ENCODE measurements at places on chromosomes 4 and X.
A peak's percentile ranks its signal among the peaks of the same experiment; 100 is the strongest.

- DNase-seq, result no peak
These were observed 14.7 kb downstream of the RTL9 start for GRCh38 chrX:110373310-110373709.

DNA sequence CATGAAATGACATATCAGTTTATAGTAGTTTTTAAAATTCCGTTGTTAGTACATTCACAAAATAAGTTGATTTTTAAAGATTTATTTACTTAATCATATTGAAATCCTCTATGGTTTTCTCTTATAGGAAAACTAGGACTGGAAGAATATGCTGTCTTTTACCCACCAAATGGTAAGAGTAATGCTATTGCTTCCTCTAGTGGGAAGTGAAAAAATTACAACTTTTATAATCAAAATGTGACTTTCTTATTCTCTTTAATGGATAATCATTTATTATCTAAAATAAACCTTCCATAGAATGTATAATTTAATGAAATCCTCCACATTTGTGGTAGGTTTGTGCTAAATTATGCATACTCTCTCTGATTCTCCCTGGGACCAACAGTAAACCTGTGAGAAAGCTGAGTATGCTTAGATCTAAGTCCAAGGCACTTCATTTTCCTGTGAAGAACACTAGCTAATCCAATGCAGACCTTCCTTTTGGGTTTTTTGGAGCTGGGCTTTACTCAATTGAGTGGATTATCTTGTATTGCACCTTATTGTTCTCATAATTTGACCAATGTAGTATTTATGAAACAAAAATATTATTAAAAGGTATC, 136.2 kb downstream of the TBC1D19 start:
- DNase-seq, result no peak

GRCh38 chrX:97936296-97936695, 1052.6 kb downstream of the RPA4 start:
- no peak for DNase-seq

DNA sequence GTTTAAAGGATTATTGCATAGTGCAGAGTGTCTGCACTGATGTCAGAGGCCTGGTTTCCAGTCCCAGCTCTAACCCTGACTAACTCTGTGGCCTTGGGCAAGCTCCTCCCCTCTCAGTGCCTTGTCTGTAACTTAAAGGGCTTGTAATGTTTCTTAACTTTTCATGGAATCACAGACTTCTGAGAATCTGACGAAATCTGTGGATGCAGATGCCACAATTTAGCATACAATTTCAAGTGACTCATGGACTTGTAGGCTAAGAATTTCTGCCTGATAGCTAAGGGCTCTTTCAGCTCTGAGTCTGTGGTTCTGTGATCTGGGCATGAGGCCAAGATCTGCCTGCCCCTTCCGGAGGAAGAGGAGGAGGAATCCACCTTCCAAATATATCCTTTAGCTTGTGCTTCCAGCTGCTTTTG, 236.9 kb downstream of the AR start:
- DNase-seq, result peak; percentile 3

- DNase-seq, result no peak
These were observed 331.7 kb downstream of the HNRNPD start for GRCh38 chr4:82042042-82042441.

DNA sequence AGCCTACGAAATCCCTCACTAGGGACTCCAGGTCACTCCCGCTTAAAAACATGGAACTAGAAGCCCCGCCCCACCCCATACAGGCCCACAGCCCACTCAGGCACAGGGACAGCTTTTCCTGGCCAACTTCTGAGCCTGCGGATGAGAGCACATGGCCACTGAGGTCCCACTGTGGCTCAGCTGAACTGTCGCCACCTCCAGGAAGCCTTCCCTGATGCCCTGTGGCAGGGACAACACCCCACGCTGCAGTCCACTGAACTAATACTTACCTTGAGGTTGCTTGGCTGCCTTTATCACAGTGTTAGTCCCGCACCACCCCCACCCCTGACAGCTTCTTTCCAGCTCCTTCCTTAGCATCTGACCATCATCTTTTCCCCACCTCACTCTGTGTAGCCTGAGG, 39.3 kb upstream of the MAN2B2 start:
- DNase-seq, result no peak

DNA sequence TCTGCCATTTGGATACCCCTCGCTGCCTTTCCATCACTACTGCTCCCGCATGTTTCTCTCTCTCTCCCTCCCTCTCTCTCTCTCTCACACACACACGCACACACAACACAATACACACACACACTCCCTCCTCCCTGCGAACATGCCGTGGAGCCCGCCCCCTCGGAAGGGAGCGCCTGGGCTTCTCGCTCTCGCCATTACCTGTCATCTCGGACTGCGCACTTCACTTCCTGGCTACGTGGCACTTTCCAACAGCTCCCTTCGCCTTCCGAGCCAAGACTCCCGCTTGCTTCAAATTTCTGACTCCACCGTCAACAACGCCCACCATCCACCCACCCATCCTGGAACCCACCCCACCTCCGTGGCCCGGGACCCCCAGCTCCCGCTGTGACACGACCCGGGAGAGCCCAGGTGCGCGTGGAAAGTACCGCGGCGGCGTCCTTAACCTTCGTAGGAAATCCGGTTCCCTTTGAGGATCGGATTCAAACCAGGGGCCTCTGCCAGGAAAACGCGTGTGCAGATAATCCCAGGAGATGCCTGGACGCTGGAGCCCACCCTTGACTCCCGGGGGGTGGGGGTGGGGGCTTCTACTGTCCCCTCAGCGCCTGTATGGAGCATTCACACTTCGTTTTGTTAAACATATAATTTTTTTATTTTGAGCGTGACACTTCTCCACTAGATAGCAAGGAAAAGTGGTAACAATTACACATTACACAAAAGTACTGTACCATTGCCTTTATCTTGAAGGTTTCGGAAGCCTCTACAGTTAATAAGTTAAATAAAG, 12.5 kb downstream of the ARX start:
- peak; percentile 23 for DNase-seq

DNA sequence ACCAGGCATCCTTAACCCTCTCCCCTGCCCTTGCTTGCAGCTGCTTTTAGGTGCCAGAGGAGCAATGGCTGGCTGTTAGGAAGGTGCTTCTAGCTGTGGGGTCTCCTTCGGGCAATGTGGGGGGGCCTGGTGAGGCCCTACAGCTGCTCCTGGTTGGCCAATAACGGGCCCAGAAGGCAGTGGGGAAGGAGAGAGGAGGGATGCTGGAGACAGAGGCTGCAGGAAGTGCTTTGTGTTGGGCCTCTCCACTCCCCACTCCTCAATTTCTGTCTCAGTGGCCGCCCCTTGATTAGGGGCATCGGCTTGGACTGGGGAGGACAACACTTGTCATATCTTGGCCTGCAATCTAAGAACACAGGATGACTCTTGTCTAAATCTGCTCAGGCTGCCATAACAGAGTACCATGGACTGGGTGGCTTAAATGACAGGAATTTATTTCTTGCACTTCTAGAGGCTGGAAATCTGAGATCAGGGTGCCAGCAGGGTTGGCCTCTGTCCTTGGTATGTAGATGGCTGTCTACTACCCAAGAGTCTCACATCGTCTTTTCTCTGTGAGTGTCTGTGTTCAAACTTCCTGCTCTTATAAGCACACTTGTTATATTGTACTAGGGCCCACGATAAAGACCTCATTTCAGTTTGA, 374.3 kb downstream of the MID1IP1 start:
- no peak for DNase-seq

DNA sequence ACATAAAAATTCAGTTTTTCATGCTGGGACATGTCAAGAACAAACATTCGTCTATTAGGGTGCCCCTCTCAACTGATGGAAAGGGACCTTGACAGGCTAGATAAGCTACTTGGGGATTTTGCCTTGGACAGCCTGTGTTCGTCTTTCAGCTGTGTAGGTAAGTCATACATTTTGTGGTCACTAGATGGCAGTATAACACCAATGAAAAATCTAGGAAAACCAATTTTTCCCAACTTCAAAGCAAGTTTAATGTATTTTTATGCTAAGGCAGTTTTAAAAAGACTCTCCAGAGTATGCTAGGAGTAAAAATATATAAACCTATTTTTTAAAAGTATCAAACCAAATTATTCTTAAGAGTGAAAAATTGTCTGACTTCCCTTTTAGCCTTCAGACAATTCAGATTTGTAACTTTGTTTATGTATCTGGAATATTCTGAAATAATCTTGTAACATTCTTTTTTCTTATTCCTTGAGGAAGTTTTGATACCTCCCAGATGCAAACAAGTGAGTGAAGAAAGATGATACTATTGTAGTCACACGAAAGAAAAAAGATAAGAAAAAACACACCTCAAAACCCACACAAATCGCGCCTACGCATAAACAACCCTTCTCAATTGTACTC, 158.3 kb downstream of the CPE start:
- DNase-seq, result peak; percentile 50

- DNase-seq, result no peak
These were observed 608.6 kb upstream of the NR3C2 start for GRCh38 chr4:149050840-149051239.

- no peak for DNase-seq
These were observed 69.1 kb downstream of the SPIN4 start for GRCh38 chrX:63282077-63282476.

DNA sequence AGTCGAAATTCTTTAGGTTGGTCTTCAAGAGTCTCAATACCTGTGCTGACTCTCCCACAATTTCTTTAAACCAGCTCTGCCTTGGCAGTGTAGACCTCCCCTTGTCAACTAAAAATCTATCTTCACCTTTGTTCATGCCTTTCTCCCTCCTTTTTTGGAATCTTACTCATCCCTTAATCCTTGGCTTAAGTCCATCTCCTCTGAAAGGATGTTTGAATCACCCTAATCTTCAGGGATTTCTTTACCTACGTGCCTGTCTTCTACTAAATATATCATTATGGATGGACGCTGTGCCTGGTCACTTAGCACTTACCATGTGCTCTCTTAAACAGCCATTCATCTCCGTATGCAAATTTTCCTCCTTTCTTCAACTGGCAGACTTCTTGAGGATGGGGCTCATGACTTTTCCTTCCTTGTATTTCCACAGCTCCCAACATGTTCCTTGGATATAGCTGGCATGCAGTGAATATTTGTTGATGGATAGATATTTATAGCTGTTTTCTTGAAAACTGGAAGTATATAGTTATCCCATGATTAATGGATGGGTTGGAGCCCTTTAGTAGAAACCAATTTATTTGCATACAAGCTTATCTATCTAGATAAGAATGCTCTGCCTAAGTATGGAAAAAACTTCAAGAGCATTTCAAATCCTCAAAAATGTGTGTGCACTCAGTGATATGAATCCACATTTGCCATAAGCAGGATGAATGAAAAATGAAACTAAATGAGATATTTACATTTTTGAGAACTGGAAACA, 166.6 kb downstream of the SPRY1 start:
- DNase-seq, result no peak

GRCh38 chr4:38160487-38161207, 200.4 kb downstream of the PTTG2 start:
- DNase-seq, result peak; percentile 81

GRCh38 chrX:55142919-55143310, 54.1 kb downstream of the PAGE2 start:
- DNase-seq, result no peak

DNA sequence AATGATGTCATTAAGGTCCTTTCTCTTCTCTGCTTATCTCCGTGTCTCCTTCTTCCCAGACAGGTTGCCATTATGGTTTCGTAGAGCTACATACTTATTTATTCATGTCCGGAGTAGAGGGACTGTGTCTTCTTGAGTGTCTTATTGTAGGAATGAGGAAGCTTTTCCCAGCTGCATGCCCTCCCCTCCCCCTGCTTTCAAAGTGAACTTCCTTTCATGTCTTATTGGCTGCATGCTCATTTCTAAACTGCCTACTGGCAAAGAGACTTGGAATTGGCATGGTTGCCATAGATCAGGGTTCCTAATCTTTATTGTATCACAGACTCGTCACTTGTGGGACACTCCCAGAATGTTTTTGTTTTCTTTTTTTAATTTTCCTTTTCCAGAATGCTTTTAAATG, 15.4 kb downstream of the VAMP7 start:
- no peak for DNase-seq

DNA sequence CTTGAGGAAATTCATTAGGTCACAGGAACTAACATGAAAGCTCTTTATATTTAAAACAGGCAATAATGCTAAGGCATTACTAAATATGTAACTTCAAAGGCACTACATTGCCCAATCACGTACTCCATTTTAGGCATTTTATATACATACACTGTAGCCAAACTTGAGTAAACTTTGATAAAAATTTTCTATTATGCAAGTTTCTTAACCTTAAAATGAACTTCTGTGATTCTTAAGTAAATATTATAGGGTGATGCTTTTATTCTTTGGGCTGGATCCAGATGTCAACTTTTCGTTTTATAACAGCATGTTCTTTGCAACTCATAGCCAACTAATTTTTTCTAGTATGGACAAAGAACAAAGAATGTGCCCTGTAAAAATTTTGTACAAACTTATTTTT, 28.3 kb upstream of the MAP9 start:
- no peak for DNase-seq

- DNase-seq, result no peak
These were observed 16.0 kb upstream of the VSIG1 start for GRCh38 chrX:108028854-108029253.

- DNase-seq, result peak; percentile 46
These were observed 32.7 kb upstream of the AMBN start for GRCh38 chr4:70559211-70559830.

DNA sequence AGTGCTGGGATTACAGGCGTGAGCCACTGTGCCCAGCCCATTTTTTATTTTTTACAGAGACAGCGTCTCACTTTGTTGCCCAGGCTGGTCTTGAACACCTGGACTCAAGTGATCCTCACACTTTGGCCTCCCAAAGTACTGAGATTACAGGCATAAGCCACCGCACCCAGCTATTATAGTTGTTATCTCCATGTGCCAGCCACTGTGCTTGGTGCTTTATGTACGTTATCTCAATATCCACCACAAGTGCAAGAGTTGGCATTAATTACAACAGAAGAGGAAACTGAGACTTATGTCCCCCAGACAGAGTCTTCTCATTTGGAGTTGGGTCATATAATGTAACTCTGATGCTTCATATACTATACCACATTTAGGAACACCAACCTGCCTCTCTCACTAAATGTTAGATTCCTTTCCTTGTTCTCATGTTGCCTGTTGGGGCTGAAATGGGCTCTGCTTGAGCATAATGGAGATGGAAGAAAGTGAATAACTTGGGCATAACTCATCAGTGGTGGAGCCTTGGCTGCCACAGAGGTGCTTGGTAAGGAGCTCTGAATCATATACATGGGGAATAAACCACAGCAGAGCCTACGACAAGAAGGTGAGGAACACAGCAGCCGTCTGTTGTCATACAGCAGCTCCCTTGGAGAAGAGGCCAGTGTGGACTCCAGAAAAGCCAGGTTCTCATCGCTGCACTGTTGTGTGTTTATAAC, 84.3 kb downstream of the SPRY1 start:
- DNase-seq, result no peak

GRCh38 chr4:150679018-150679764, 97.2 kb downstream of the MAB21L2 start:
- no peak for DNase-seq

GRCh38 chr4:88295656-88296055, 11.3 kb upstream of the PPM1K start:
- no peak for DNase-seq

DNA sequence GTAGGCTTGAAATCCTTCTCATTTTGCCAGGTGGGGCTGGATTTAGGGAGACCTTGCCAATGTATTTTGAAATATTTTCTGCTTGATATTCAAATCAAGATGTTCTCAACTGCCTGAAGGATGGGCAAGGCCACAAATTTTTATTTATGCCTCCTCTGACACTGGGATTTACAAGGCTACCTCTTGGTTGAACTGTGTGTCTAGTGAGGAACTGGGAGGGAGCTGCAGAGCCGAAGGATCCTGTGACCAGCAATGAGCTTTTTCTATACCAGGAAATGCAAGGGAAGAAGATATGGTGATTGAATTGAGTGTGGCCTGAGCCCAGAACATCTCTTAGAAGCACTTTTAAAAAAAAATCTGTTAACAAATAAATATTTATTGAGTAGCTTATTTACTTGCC, 14.9 kb downstream of the VSIG1 start:
- DNase-seq, result no peak
